ENCODE measurements at places on chromosomes 2 and 18.

GRCh38 chr2:134432435-134432883 lies 178.6 kb downstream of the MGAT5 start:
- no peak for DNase-seq

- no peak for DNase-seq
Measured at GRCh38 chr2:38155015-38155414, 79.1 kb upstream of the CYP1B1 start.

- DNase-seq = no peak
Measured at GRCh38 chr2:233034091-233034882, 1.8 kb downstream of the NEU2 start.

DNA sequence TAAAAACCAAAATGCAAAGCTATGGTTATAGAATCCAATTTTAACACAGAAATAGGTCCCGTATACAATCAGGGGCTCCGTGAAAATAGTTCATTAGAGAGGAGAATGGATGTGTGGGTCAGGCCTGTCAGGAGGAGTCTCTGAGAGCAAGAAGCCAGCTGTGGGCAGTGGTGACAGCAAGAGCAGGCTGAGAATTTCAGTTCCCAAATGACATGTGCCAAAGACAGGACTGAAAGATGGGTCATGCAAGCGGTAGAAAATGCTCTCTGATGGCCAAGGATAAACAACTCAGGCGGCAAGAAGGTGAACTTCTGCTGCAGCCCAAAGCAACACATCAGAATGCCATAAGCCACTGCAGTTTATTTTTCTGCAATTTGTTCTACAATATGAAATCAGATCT lies 100.4 kb downstream of the CCDC141 start:
- no peak for DNase-seq
